ENCODE measurements at places on chromosomes 7 and 10. TPM values are rescaled to one million over a fixed set of nuclear protein-coding genes. Genes with fewer than 3 reads are reported as not detected.

GRB10 gene
- total RNA-seq = 11.6 TPM

GRCh38 chr10:120474956-120475355 is 17.9 kb downstream of the PLPP4 start:
- no peak for DNase-seq

GRCh38 chr10:113950268-113950667 is 93.4 kb upstream of the ADRB1 start:
- no peak for DNase-seq

DNA sequence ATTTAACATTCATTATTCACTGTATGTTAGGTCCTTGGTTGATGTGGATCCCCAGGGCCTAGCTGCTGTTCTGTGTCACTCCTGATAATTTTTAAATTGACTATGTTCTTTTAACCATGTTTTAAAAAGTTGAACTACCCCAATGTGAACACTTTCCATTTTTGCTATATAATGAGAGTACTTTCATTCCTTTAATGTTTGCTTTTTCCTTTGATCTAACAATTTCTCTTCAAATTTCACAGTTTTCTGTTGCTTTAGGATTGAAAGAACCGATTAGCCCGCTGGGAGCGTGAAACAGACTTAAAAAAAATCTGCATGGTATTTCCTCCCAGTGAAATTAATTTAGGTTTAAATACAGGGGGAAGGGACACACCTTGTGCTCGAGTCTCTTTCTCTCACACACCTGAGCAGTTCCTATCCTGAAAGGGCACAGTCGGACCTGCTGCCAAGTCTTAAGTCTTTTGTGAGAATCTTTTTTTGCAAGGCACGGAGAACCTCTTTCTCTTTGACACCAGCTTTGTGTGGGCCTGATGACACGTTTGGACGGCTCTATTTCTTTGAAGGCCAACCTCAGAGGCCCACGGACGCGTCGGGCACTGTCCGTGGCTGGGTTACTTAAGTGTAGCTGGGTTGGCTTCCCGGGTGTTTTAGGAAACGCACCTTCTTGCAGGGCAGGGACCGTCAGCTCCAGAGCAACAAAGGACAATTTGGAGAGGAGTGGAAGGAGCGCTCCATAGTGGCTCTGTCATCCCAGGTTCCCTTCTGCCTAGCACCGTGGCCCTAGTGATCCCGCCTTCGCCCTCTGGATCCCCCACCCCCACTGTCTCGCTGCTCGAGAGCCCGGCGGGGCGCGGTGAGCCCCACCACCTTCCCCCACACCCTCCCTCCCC is 1.0 kb upstream of the CHN2 start:
- no peak for DNase-seq

DLX6 gene
- 0.80 TPM for total RNA-seq

TM9SF3 gene
- 63.1 TPM for total RNA-seq

DNA sequence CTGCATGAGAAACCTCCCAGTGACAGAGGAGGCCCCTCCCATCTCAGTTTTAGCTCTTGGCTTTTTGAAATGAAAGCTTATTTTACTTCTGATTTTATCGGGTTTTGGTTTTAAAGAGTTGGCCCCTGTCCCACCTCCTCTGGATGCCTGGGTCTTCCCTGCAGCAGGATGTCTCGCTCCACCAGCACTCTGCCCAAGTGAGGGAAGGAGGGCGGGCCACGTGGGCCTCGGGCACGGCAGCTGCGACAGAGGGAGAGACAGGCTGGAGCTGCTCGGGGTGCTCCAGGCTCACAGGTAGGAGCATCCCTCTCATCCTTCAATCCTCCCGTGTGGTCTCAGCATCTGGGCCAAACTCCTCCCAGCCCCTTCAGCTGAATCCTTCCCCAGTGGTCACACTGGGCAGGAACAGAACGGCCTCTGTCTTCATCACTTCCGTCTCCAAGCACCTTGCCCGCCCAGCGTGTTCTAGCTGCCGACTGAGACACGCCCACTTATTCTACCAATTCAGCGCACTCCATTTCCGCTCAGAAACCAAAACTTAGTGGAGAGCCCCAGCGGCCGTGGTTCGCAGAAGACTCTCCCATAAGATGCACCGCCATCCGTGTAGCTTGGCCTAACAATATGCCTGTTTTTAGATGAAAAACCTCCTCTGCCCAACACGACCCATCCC is 222.9 kb downstream of the GLRX3 start:
- peak; percentile 15 for DNase-seq

- DNase-seq = no peak
Observed at GRCh38 chr7:43470110-43470509, 112.8 kb upstream of the STK17A start.

CARD11 gene
- total RNA-seq = 0.17 TPM

DNA sequence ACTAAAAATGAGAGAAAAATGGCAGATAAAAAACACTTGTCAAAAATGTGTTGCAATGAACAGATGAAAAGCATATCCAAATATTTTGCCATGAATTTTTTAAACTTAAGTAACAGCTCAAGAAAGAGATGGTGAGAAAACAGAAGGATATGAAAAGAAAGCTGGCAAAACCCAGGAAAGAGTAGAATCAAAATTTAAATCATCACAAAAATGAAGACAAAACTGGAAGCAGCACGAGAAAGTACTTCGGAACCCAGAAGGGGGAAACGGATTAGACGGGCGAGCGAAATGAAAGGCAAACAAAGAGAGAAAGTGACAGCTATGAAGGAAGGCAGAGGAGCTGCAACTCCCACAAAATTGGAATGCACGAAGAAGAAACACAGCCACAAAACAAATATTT is 60.2 kb downstream of the KCNH2 start:
- no peak for DNase-seq

- no peak for DNase-seq
Observed at GRCh38 chr7:82179311-82179710, 264.3 kb downstream of the CACNA2D1 start.

ZNF518A gene
- 13.3 TPM for total RNA-seq
